Activated CD8-positive, alpha-beta memory T cell treated with anti-CD3 and anti-CD28 coated beads for 48 hours (primary cell): ENCODE measurements at places on chromosomes 16 and 17.

DNA sequence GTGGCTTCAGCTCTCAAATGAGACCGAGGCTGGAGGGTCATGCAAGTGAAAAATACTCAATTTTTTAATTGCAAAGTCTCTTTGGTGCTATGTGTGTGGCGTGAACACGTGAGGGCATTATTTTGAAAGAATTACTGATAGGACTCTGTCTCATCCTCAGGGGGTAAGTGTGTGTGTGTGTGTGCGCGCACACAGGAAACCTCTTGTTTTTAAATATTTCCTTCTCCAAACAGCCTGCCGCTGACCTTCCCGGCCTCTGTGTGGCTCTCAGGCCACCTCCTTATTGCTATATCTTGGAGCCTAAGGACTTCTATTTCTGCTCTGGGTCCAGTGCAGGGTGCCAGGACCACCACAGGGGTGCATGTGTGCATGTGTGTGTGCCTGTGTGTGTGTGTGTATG is 99.7 kb downstream of the CMIP start:
- DNase-seq, result no peak

- DNase-seq, result no peak
Observed at GRCh38 chr16:69720822-69721430, 5.4 kb downstream of the NQO1 start.

GRCh38 chr17:16215965-16216316 is 607 bp upstream of the NCOR1 start:
- peak; percentile 30 for DNase-seq

GRCh38 chr17:34762078-34762477 is 182.7 kb downstream of the TMEM132E start:
- no peak for DNase-seq

GRCh38 chr16:70553645-70554044 is 30.0 kb downstream of the SF3B3 start:
- DNase-seq, result no peak
